ENCODE measurements at places on chromosomes 11 and 22.

- no peak for DNase-seq
Observed at GRCh38 chr11:32094923-32095322, 4.0 kb downstream of the RCN1 start.

DNA sequence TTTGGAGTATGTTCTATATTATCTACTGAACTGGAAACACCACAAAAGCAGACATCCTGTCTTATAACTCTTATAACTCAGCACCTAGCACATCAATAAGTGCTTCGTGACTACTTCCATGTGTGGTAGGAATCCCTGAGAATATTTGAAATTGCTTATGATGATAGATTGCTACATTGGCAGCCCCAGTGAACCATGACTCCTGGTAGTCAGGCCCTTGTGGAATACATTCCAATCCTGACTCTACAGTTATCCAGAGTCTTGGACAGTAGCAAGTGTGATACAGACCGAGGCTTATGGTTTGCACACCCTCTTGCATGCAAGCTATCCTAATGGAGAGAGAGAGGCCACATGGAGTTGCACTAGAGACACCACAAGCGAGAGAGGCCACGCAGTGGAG, 59.5 kb upstream of the PHF21A start:
- DNase-seq, result no peak

- DNase-seq, result no peak
Observed at GRCh38 chr22:29998627-29999384, 81.5 kb upstream of the HORMAD2 start.

DNA sequence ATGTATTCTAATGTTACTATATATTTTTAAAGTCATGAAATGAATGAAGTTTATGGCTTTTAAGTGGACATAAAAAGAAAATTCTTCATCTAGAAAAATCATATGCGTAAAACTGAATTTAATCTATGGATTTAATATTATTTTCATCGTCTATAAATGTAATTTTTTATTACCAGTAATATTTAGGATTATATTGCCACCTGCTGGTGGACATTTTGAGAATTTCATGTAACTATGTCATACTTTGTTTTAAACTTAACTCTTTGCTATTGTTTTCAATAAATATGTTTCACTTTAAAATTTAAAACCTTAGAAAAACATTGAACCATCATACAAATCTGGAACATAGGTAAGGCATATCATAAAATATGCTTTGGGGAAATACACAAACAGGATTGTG, 66.5 kb upstream of the CEP126 start:
- DNase-seq, result no peak

DNA sequence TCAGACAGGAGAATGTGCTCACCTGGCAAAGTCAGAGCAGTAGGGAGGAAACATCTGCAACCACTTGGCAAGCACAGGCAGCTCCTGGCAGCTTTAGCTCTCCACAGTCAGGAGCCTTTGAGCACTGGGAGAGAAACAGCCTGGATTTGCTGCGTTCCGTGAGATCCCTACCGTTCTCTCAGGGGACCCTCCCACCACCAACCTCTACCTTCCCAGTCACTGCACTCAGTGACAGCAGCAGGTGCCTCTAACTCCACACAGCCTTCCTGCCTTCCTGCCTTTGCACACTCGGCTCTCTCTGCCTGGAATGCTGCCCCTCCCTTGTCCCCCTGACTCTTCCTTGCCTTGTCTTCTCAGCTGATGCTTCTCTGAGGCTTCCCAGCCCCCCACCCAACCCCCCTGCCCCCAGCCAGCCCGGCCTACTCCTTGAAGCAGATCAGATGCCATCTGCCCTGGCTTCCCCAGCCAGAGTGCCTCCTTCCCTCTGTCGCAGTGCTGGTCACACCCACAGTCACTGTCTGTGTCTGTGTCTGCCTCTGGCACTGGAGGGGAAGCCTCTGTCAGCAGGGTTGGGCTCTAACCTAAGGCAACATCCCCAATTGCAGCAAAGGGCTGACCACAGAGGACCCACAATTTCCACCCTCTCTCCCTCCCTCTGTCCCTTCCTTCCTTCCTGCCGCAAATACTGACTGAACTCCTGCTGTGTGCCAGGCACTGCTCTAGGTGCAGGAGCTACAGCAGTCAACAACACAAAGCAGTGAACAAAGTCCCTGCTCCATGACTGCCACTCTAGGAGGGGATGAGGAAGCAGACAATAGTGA, 14.9 kb upstream of the TSKU start:
- no peak for DNase-seq

- DNase-seq, result no peak
Observed at GRCh38 chr11:10483584-10483983, 28.5 kb downstream of the AMPD3 start.

GRCh38 chr11:117782101-117782500, 14.9 kb downstream of the DSCAML1 start:
- no peak for DNase-seq

All from stimulated activated CD4-positive, alpha-beta T cell treated with anti-CD3 and anti-CD28 coated beads, Interleukin-4, amount 100 ng/mL, for 48 hours (primary cell).